ENCODE measurements at places on chromosomes 1 and 21.

DNA sequence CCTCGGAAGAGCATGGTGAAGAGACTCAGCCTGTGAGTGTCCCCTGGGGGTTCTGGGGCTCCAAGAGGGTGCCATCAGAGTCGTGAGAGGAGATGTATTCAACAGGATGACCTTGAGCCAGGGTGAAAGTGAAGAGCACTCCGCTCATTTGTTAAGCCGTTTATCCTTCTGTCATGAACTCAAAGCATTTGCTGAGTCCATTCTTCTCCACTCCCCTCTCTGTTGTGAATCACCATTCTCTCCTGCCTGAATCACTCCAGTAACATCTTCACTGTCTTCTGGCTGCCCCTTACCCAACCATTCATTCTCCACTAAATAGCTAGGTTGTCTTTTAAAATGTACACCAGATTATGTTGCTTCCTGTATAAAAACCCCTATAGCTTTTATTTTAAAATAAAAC, 102.2 kb downstream of the RGL1 start:
- DNase-seq, result no peak

DNA sequence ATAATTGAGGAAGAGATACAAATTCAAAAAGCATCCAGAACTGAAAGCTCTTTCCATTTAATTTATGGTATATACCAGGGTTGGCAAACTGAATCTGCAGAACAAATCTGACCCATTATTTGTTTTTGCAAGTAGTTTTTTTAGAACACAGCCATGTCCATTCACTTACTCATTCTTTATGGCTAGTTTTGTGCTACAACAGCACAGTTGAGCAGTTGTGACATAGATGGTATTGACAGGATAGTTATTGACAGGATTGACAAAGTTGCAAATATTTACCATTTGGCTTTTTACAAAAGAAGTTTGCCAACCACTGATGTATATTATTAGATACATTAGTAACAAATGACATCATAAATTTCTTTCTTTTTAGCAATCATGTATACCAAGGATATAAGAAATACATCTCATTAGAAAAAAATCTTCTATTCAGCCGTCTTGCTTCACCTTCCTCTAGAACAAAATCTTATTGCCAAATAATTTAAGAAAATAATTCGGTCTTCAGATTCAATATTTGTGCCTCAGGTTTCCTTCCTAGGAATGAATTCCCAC, 9.4 kb downstream of the ADAMTS1 start:
- no peak for DNase-seq

DNA sequence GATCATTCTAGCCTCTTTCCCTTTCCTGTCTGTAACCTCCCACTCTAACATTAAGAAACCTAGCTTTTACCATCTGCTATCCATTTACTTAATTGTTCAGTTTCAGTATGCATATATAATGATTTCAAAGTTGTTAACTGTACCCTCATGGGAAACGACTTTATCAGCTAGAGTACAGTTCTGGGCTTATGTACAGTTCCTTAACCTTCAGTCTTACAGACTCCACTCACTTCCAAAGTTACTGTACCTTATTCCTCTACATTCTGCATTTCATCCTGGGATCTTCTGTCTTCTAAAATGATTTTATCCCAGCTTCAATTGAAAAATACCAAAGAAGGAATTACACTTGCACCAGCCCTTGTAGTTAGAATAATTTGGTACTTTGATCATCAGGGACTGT, 108.7 kb upstream of the KCNE2 start:
- DNase-seq, result no peak

GRCh38 chr1:230072866-230073265, 5.8 kb downstream of the GALNT2 start:
- DNase-seq, result no peak

GRCh38 chr1:53015508-53015860, 46.5 kb upstream of the PODN start:
- DNase-seq, result no peak

DNA sequence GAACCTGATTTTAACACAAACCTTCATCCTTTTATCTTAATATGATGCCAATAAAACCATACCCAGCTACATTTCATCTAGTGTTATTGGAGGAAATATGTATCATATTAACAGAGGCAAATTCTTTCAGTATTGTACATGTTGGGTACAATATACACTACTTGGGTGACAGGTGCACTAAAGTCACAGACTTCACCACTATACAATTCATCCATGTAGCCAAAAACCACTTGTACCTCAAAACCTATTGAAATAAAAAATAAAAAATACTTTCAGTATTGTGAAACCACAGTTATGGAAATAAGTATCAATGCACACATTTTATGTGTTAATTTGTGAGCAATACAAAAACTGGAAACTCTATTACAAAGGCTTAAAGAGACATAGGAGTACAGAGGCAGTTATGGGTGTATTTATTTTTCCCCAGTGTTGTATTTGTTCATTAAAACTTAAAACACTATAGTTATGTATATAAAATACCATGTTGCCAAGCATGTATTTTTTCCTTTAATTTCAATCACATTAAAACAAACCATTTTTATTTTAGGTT, 25.1 kb upstream of the GPR88 start:
- DNase-seq, result no peak

GRCh38 chr1:48055876-48056764, 58.9 kb upstream of the TRABD2B start:
- DNase-seq, result no peak

GRCh38 chr1:208044589-208045462, 133.9 kb upstream of the CD34 start:
- no peak for DNase-seq

DNA sequence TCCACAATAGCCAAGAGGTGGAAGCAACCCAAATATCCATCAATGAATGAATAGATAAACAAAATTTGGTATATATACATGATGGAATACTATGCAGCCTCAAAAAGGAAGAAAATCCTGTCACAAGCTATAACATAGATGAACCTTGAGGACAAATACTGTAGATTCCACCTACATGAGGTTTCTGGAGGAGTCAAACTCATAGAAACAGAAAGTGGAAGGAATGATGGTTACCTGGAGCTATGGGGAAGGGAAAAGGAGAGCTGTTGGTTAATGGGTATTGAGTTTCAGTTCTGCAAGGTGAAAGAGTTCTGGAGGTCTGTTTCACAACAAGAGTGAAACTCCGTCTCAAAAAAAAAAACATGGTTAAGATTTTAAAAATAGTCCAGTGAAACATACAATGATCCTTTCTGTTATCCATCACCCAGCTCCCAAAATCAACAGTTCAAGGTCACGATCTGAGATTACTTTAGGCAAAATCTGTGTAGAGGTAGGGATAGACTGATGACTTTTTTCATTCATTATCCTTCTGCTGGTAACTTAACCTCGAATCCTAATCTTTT, 80.8 kb upstream of the HNRNPU start:
- DNase-seq, result no peak

GRCh38 chr1:38235705-38236104, 189.1 kb upstream of the POU3F1 start:
- no peak for DNase-seq

DNA sequence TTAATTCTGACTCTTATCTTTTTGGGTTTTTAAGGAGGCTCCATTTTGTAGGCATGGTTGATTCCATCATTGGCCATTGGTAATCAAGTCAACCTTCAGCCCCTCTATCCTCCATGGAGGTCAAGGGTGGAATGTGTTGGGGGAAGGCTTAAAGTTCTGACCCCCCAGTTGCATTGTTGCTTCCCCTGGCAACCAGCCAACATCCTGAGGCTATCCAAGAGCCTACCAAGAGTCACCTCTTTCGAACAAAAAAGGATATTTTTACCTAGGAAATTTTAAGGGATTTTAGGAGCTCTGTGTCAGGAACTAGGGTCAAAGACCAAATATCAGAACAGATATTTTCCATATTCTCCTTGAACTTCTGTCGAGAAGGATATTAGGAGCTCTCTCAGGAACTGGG, 251.8 kb downstream of the RYR2 start:
- no peak for DNase-seq

DNA sequence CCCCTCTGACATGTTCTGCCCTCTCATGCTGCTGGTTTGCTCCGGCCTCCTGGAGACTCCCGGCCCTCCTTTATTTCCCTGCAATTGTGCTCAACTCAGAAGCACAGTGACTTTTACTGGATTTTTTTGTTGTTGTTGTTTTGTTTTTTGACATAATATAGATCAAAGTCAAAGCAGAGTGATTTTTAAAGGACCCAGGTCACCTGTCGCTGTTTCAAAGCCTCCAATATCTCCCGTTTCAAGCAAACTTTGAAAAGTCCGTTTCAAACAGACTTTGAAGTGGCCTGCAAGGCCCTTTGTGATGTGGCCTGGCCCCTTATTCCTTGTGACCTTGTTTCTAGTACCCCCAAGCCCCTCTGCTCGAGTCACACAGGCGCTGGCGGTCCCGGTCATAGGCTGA, 58.1 kb downstream of the TBCE start:
- DNase-seq, result no peak

- no peak for DNase-seq
Observed at GRCh38 chr1:187236676-187237075, 407.9 kb downstream of the PLA2G4A start.

DNA sequence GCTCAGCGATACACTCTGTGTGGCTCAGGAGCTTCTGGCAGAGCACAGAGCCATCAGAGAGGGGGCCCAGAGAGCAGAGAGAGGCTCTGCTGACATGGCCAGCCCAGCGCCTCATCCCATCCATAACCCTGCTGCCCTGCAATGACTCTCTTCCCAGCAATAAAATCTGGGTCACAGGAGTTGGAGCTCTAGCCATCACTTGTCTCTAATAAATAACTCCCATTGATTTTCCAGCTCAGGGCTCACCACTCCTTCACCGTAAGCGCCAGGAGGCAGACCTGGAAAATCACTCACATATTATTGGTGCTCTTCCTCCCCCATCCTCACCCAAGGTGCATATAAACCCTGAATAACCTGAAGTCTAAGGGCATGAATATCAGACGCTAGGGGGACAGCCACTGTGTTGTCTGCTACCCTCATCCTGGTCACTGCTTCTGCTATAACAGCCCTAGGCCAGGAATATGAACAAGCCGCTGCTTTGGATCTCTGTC, at the start of gene APCS:
APCS (plus strand) TSS at position 366 of the 491 bp plus-strand sequence; CDS start at position 462, 96 bp downstream.
- DNase-seq, result no peak

- no peak for DNase-seq
Observed at GRCh38 chr1:118688891-118689290, 299.3 kb downstream of the TBX15 start.

GRCh38 chr1:235929216-235929615, 62.5 kb upstream of the LYST start:
- DNase-seq, result no peak

DNA sequence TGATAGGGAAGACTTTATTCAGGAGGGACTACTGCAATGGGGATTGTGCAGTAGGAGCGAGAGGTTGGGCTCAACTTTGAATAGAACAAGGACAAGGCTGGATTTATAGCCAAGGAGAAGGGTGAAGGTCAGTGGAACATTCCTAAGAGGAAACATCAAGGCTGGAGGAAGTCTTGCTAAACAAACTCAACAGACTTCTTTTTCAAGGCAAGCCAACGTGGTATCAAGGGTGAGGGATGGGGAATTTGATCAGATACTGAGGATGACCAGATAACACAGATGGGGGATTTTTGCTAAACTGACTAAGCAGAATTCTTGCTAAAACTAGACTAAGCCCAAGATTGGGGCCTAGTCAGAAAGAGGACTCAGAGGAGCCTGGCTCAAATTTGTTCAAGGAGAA, 107.3 kb downstream of the DUSP10 start:
- peak; percentile 12 for DNase-seq

DNA sequence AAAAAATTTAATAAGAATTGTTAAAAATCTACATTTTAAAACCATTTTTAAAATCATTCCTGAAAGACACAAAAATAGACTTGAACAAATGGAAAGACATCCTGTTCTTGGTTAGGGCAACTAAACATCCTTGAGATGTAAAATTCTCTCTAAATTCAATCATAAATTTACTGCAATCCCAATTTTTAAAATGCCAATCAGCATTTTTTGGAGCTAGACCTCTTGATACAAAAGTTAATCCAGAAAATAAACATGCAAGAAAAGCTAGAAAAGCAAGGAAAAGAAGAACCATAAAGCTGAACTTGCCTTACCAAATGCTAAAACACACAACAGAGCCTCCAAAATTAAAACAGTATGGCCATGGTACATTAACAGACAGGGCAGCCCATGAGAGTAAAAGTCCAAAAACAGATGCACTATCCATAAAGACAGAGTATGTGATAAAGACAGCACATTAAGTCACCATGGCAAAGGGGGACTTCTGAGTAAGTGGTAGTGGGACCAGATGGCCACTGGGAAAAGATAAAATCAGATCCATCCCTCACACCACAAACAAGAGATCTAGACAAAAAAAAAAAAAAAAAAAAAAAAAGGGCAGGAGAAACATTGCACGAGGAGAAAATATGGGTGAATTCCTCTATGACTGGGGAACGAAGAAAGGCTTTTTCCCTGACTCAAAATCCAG, 51.4 kb downstream of the NPHP4 start:
- no peak for DNase-seq

GRCh38 chr1:76395059-76395458, 320.5 kb downstream of the ST6GALNAC3 start:
- DNase-seq, result no peak

GRCh38 chr1:167367705-167368104, 147.0 kb downstream of the POU2F1 start:
- no peak for DNase-seq

DNA sequence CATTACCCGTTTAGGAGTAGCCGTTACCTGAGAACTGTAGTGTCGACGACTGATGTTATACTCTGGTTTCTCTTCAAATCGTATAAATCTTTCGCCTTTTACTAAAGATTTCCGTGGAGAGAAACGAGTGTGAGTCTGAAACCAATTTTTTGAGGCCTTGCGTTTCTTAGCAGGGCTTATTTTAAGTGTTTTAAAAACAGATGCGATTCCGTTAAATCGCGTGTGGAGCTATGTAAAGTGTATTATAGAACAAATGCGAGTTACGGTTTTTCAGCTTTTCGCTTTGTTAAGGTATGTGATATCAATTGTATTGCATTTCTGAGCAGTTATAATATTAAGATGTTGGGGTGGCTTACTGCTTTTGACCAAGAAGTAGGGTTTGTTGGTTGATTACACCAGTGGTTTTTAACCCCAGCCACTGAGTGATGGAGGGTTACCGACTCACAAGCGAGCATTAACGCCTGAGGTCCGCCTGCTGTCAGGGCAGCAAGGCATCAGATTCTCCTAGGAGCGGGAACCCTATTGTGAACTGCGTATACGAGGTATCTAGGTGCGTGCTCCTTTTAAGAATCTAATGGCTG, 18.0 kb downstream of the KIAA2013 start:
- peak; percentile 93 for DNase-seq

GRCh38 chr1:58874757-58875755, 91.2 kb upstream of the JUN start:
- DNase-seq, result peak; percentile 71

- DNase-seq, result no peak
Observed at GRCh38 chr1:238772322-238772721, 614.0 kb upstream of the CHRM3 start.

- DNase-seq, result no peak
Observed at GRCh38 chr1:114803001-114803400, 22.5 kb upstream of the SIKE1 start.

- DNase-seq, result no peak
Observed at GRCh38 chr21:41399246-41399800, 26.7 kb upstream of the MX1 start.

DNA sequence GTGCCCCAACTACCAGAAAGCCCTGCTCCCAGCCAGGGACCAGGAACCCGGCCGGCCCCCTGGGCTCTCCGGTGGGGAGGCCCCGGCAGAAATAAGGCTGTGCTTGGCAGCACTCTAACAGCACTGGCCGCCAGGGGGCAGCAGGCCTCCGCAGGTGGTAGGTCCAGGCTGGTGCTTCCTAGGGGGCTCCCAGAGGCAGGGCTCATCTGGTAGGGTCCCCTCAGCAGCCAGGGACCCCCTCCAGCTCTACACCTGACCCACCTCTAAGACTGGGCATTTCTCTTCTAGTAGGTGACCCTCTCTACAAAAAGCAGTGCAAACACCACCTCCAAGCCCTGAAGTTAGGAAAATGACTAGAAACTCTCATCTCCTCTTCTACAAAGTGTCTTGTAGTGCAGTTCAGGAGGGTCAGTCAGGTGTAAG, 85.6 kb downstream of the STUM start:
- no peak for DNase-seq

All from renal pelvis (tissue), 12 donors.